ENCODE measurements at places on chromosomes 16 and 17.
A peak's percentile ranks its signal among the peaks of the same experiment; 100 is the strongest.

DNA sequence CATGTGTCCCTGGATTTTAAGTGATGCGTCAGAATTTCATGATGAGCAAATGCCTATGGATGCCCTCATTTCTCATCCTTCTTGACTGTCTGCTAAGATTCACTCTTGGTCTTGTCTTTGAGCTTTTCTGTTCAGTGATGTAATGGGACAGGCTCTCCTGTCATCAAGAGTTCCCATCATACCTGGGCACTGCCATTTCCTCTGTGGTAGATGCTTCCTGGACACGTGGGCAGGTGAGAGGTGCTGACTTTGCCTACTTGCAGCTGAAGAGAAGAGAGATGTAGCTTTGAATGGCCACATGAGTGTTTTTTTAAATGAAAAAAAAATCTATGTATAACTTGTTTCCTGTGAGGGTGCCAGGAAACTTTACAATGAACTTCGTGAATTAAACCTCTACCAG, 557.7 kb downstream of the MAF start:
- DNase-seq, result peak; percentile 39

DNA sequence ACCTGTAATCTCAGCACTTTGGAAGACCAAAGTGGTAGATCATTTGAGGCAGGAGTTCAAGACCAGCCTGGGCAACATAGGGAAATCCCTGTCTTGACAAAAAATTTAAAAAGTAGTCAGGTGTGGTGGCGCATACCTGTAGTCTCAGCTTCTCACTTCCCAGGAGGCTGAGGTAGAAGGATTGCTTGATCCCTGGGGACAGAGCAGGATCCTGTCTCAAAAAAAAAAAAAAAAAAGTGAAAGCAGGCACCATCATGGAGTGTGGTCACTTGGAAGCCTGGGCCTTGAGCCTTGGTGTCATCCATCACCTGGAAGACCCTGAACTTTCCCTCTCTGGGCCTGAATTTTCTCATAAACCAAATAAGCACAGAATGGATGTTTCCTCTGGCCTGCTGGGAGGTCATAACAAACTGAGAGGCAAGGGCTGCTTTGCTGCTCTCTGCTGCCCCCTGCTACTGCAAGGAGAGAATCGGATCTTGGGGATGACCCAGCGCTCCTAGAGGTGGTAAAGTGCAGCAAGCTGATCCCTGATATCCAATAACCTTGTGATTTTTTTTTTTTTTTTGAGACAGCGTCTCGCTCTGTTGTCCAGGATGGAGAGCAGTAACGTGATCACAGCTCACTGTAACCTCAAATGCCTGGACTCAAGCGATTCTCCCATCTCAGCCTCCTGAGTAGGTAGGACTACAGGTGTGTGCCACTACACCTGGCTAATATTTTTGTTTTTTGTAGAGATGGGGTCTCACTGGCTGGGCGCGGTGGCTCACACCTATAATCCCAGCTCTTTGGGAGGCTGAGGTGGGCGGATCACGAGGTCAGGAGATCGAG, 75.9 kb upstream of the RNU2-1 start:
- DNase-seq, result no peak

GRCh38 chr17:77437747-77438146, 297.0 kb downstream of the SEC14L1 start:
- no peak for DNase-seq

GRCh38 chr17:3003296-3004149, 59.9 kb downstream of the OR1D5 start:
- no peak for DNase-seq

DNA sequence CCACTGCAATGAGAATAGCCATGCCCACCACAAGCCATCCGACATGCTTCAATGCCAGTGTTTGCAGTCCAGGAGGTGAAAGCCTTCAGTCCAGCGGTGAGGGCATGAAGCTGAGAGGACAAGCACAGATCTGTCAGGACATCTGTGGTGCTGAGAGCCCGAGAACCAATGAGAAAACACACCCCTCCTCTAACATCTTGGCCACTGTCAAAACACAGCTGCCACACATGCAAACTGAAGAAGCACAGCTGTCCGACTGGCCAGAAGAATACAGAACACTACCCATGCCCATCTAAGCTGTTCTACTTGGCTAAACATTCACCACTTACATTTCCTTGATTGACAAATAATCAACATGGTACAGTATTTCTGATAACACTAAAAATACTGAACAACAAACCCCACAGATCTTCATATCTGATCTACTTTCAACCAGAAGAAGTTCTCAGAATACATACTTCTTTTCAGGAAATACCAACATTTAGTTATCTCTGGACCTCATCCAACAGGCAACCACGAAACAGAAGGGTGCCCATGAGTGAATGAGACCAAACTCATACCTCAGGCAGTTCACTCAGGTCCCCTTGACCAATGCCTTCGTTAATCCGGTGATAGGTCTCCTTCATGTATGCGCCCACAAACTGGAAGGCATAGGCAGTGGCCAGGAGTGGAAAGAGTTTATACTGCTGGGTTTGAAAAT, 10.2 kb upstream of the FBF1 start:
- DNase-seq, result no peak

- DNase-seq, result no peak
These were observed 7.8 kb downstream of the CRHR1 start for GRCh38 chr17:45791935-45792334.

- DNase-seq, result no peak
These were observed 155.6 kb downstream of the SNX11 start for GRCh38 chr17:48262982-48263730.

DNA sequence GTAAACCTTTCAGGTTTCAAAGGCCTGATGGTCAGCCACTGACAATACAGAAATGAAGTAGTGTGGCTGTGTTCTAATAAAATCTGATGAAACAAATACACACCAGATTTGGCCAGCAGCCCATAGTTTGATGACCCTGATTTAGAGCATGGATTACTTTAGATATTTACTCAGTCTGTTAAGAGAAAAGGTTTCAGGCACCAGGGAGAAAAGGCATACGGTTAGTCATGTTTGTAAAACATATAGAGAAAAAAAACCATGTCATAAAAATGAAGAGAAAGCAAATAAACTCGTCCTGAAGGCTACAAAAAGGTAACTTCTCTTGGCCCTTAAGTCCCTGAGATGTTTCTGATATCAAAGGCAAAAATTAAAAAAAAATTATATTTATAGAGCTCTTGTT, 112.1 kb downstream of the ADAMTS18 start:
- DNase-seq, result no peak

DNA sequence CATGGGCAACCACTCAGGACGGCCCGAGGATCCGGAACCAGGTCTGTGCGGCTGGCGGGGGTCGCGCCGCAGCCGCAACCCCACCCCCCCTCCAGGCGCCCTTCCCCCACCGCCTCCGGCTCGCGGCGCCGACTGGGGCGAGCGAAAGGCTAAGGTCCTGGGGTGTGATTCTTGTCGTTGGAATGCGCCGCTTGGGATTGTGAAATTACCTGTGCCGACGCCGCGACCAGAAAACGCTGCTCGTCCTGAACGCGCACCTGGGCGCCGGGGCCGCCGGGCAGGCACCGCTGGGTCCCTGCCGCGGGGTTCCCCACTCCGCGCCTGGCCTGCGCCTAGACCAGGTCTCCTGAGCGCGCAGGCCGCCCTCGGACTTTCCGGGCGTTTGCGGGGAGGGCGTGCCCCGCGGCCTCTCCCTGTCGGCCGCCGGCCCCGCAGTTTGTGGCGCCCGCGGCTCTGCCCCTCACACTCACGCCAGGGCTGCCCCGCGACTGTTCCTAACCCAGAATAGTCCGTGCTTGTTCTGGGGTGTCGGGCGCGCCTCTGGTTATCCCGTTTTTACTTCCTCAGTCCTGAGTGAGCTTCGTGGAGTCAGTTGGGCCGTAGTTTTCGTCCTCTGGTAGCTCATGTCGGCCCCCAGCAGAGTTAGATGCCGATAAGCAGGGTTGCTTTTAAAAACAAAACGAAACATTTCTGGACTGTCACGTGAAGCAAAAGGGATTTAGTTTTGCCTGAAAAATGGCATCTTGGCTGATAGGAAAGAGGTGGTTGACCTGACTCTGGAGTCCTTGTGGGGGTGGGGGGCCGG, 147.2 kb downstream of the SPECC1 start:
- DNase-seq, result no peak

DNA sequence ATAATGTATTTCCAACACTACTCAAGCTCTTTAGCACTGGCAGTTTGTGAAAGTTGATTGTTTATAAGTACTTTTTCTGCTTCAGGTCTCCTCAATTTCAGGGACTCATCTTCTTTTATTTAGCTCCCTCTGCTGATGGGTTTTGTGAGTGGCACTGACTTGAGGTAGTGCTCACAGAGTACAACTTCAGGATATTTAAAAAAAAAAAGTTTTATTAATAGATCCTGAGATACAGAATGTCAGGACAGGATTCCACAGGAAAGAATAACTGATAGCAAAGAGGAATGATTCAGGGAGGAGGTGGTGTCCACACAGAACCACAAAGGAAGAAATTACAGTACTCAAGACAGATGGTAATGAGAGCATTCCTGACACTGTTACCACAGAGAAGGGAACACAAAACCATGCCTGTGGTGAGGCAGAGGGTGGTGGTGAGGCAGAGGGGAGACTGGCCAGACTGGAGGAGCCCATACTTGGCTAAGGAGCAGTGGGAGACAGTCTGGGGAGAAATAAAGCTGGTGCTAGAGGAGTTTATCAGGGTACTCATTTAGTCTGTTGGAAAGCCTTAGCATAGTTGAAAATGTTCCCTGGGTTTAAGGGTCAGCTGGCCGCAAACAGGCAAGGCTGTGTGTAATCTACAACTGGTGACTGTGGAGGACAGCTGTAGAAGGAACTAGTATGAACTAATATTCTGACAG, 63.7 kb downstream of the SPAG9 start:
- DNase-seq, result no peak

- no peak for DNase-seq
These were observed at the start of gene CSHL1 for GRCh38 chr17:63911041-63911635. CSHL1 (minus strand) TSS chr17:63911258; CDS start chr17:63911196, 62 bp downstream.

- DNase-seq, result peak; percentile 29
These were observed 3.3 kb upstream of the LAT start for GRCh38 chr16:28981517-28981916.

DNA sequence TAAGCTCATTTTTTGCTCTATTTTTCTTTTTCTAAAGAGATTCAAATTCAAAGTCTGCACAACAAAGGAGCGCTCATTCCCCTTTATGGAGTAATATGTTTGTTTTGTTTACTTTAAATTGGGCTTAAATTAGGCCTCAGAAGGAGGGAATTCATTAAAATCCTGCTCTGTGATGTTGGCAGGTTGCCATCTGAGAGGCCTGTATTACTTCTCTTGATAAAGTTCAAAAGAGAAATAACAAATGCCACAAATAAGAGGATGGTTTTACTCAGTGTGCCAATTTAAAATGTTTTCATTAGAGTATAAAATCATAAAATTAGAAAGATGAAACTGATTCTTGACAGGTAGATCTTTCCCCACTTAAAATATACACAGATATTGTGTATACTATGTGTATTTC, 54.5 kb upstream of the HLF start:
- no peak for DNase-seq

GRCh38 chr17:66980896-66981295, 16.4 kb downstream of the CACNG4 start:
- DNase-seq, result no peak

- DNase-seq, result no peak
These were observed 19.8 kb upstream of the MARCHF10 start for GRCh38 chr17:62827746-62828485.

DNA sequence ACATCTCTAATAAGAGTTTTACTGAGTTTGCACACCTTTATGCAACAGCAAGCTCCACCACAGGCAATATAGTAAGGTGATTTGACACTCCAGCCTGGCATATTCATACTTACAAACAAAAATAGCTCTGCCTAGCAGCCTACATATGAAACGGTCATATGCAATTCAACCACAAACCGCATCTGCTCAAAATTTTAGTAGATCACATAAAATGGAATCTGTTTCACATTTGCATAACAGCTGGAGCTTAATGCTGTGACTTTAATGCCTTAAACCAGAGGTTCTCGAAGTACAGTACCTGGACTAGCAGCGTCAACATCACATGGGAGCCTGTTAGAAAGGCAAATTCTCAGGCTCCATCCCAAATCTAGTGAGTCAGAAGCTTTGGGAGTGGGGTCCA, 578.4 kb downstream of the CDH11 start:
- DNase-seq, result no peak

DNA sequence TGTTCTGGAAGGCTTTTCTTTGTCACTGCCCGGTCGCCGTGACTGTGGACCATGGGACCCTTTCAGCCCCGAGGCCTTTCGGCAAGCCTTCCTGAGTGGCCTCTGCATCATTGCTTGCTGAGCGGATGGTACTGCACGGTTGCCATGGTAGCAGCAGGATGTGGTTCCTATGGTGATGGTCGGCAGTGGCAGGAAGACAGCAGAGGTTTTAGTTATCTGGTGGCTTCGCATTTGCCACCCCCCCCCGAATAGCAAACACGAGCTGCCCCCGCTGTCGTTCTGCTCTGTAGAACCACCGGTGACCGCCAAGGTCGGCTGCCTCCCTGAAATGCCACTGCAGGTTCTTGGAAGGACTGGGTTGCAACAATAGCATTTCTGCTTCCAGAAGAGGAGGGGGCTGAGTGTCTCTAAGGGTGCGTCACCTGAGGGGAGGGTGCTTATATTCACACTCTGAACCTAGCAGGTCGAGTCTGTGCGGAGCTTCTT, 76.6 kb downstream of the CMIP start:
- peak; percentile 46 for DNase-seq

- no peak for DNase-seq
These were observed 5.6 kb downstream of the SPHK1 start for GRCh38 chr17:76390003-76390421.

DNA sequence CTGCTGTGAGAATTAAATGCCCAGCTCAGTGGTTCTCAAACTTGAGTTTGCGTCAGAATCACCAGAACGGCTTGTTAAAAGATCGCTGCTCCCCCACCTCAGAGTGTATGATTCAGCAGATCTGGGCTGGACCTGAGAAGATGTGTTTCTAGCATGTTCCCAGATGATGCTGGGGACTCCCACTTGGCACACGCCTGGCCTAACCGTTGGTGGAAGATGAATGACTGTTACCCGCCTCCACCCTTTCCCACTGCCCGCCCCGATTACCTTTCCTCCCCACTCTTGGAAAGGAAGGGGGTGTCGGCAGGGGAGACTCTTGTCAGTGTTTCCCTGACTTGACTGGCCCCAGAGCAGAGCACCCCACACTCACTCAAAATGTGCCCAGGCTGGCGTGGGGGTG, 29.3 kb upstream of the ABCC3 start:
- no peak for DNase-seq

DNA sequence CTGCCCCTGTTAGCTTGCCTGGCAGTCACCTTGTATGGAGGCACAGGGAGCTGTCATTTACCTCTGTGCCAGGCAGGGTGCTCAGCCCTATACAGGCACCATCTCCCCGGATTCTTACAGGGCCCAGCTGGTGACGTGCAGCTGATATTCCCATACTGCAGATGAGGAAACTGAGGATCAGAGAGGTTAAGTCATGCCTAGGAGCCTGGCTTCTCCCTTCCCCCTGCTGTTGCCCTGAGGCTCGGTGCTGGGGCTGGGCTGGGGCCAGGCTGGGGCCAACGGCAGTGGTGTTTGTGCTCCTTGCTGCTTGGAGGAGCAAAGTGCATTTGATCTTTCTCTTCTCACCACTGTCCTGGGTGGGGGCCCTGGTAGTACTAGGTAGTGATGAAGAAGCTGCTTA, 54.7 kb upstream of the IL34 start:
- no peak for DNase-seq

GRCh38 chr16:23501291-23501690, 9.0 kb downstream of the GGA2 start:
- no peak for DNase-seq

- DNase-seq, result no peak
These were observed 257.7 kb downstream of the XYLT1 start for GRCh38 chr16:17213025-17213424.

GRCh38 chr16:4680673-4681470, 12.5 kb upstream of the NUDT16L1 start:
- no peak for DNase-seq
